ENCODE measurements at places on chromosomes 2 and 18.

GRCh38 chr2:62577994-62578781 is 72.2 kb upstream of the TMEM17 start:
- DNase-seq = no peak

DNA sequence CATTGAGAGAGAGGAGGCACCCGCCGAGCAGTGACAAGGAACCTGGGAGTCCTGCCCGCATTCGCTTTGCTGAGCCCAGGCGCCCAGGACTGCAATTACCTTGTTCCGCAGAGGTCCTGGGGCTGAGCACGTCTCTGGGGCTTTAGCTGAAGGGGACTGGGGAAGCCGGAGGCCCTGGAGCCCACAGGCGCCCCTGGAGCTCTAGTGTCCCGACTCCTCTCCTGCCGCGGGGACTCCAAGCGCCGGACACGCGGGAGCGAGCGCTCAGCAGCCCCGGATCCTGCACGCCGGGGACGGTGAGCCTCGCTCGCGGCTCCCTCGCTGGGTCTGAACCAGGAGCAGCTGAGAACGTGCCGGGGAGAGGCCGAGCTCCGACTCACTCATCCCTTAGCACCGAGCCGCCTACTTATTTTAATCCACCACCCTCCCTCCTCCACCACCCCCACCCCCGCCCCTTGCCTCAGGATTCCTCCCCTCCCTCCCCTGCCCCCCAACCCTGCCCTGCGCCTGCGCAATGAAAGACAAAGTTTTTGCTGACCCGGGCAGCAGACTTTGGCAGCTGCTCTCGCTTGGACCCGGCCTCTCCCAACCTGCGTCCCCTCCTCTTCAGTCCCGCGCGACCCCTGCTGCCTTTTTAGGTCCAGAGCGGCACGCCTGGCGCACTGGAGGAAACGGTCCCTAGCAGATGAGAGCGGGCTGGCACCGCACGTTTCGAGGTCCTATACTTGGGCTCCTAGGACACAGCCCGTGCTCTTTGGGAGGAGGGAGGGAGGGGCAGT is at the start of gene OSR1:
OSR1 (minus strand) TSS at position 382 of the 779 bp plus-strand sequence. CDS start 4,818 bp downstream, outside the sequence.
- DNase-seq = no peak

GRCh38 chr2:241811201-241811951 is 2.4 kb downstream of the NEU4 start:
- DNase-seq = no peak

DNA sequence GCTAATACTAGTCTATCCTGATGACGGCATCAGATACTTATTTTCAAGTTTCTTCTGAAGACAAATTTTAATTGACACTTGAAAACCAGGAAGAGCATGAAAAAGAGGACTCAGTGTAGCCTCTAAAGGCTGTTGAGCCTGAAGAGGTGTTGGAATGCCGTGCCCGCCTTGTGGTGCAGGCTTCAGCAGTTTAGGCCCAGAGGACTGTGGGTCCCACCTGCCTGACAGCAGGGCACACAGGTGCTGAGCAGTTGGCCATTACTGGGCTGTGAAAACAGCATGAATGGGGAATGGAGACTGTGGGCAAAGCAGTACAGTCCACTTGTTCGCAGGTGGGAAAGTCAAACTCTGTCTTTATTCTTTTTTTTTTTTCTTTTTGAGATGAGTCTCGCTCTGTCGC is 49.8 kb upstream of the THOC1 start:
- DNase-seq = no peak

GRCh38 chr18:59517446-59518165 is 158.5 kb upstream of the LMAN1 start:
- DNase-seq = no peak

DNA sequence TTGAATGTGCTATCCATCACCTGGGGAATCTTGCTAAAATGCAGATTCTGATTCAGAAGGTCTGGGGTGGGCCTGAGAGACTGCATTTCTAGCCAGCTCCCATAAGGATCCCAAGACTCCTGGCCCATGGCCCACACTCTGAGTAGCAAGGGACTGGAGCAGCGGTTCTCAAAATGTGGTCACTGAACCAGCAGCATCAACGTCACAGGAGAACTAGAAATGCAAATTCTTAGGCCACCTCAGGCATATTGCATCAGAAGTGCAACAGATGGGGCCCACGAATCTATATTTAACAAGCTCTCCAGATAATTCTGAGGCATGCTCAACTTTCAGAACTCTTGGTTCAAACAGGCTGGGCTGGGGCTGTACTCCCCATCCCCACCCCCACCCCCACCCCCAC is 74.6 kb downstream of the DHRS9 start:
- no peak for DNase-seq

DNA sequence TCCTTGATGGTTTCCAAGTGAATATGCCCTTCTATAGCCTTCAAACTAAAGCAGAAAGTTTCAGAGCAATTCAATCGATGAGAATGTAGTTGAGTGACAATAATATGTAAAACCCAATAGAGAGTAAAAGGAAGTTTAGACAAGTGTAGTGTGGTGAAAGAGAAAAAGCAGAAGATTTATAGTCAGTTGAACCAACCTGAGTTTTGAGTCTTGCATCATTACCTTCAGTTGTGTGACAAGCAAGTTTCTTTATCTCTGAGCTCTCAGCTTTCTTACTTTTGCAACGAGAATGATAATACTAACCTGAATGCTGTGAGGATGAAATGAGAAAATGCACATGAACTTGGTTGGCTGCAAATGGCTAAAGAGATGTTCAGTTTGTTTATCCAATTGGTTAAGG is 40.6 kb upstream of the TMEM247 start:
- no peak for DNase-seq

DNA sequence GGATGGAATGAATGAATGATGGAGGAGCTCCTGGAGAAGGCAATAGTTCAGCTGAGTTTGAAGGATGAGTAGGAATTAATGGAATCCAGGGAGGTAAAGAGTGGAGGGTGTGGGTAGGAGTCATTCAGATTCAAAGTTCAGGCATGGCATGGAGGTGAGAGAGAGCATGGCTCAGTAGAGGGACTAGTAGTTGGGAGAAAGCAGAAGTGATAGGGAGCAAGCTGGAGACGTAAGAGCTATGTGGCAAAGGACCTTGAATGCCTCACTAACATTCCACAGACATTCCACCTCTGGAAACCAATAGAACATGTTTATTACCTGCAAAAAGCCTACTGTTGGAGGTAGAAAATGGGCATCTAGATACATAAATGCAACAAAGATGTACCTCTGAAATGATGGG is 170.1 kb downstream of the HAUS1 start:
- DNase-seq = no peak

DNA sequence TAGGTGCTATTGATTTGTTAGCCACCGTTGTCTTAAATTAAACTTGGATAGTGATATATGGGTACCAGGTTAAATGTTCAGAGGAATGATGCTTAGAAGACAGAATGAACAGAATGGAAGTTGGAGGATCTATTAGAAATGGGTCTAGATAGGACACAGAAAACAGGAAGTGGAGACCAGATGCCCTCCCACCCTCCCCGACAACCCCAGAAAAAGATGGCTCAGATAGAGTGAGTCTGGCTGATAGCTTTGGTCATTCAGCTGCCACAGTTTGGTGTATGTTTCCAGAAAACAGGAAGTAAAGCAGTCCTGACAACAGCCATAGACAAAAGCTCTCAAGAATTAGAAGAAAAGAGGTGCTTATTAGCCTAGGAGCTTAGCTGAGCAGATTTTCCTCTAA is 71.5 kb upstream of the DSG1 start:
- DNase-seq = no peak

GRCh38 chr2:86186431-86186830 is 8.8 kb downstream of the IMMT start:
- no peak for DNase-seq

- DNase-seq = no peak
Observed at GRCh38 chr2:6008726-6009125, 316.5 kb downstream of the SOX11 start.

- DNase-seq = no peak
Observed at GRCh38 chr18:13179566-13180113, 38.9 kb upstream of the LDLRAD4 start.

DNA sequence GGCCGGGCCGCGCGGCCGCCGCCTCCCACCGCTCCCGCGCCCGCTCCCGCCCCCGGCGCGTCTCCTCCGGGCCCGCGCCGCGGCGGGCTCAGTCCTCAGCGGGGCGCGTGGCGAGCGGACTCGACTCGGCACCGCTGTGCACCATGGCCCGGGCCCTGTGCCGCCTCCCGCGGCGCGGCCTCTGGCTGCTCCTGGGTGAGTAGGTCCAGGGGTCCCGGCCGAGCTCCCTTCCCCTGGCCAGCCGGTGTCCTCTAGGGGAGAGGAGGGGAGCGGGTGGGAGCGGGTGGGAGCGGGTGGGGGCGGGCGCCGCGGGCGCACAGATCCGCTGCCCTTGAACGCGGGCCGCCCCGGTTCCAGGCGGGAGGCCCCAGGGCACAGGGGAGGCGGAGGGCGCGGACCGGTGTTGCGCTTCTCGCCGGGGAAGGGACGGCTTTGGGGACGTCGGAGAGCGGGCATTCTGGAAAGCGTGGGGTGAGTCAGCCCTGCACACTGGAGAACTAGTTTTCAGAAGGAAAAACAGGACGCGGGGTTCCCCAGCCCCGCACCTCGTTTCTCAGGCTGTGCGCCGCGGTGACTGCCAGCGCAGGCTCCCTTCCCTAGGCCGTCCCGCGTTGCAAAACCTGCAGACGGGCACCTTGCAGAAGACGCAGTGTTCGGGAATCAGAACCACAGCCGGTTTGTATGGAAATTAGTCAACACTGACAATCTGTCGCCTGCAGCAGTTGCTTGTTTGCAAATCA is at the start of gene RAMP1:
RAMP1 (plus strand) TSS at position 91 of the 740 bp plus-strand sequence; CDS start at position 144, 53 bp downstream.
- no peak for DNase-seq
